CD8-positive, alpha-beta T cell (primary cell): ENCODE measurements at places on chromosomes 13 and 19.

- no peak for DNase-seq
Measured at GRCh38 chr13:29887030-29887557, 36.7 kb upstream of the UBL3 start.

GRCh38 chr13:112443191-112443994 lies 67.2 kb downstream of the SPACA7 start:
- DNase-seq: no peak

DNA sequence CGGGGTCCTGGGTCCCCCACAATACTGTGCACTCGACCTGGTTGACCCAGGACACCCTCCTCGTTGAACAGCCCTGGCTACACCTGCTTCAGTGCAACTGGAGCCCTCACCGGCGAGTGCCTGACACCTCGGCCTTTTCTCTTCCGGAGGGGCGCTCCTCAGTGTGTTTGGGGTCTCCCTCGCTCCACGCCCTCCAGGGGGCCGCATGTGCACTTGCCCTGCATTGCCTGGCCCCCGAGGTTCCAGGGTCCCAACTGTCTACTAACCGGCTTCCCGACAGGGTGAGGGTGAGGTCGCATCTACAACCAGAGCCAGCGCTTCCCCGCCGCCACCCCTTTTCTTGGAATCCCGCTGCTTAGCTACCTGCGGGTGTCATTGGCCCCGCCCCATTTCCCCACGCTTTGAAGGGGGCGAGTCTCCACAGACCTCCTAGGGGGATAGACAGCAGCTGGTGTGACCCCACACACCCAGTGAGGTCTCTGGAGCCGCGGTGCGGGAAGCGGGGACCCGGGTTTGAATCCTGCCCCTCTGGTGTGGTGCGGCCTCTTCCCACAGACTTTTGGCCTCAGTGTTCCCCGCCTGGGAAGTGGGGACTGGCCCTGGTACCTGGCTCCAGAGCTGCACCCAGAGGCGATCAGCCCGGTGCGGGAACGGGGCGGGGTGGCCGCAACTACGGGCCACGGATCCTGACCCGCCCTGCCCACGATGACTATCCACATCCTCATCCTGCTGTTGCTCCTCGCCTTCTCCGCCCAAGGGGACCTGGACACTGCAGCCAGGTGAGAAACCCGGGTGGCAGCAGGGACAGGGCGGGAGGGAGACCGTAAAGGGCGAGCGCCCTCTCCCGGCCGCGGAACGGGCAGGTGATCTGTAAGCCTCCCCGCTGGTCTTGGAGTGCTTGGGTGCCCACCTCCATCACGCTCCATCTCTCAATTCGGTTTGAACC lies at the start of gene ADM5:
TSS of gene ADM5 (plus strand) at position 462 of the 946 bp plus-strand sequence. CDS start at position 706, 244 bp downstream.
- peak; percentile 16 for DNase-seq

DNA sequence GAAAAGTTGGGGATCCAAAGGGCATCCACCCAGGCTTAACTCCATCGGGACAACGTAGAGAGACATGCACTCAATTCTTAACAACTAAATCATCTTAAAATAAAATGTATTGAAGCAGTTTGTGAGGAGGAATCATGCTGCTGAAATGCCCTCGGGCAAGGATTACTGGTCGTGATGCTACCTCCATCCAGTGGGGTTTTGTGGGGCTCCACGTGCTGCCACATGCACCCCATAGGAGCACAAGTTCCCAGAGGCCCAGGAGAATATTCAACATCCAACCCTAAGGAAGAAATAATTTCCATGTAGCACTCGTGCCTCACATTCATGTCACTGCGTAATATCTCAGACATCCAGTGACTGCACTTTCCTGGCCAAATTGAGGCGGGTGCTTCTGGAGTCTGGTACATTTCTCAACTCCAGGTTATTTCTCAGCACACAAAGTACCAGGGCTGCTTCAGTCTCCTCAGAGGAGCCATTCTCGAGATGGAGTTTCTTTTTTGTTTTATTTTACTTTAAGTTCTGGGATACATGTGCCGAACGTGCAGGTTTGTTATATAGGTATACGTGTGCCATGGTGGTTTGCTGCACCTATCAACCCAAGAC lies 429.8 kb downstream of the FOXO1 start:
- no peak for DNase-seq

- no peak for DNase-seq
Measured at GRCh38 chr13:35566340-35566739, 89.9 kb upstream of the MAB21L1 start.

GRCh38 chr19:54390942-54391577 lies 24.2 kb upstream of the TTYH1 start:
- peak; percentile 83 for DNase-seq

DNA sequence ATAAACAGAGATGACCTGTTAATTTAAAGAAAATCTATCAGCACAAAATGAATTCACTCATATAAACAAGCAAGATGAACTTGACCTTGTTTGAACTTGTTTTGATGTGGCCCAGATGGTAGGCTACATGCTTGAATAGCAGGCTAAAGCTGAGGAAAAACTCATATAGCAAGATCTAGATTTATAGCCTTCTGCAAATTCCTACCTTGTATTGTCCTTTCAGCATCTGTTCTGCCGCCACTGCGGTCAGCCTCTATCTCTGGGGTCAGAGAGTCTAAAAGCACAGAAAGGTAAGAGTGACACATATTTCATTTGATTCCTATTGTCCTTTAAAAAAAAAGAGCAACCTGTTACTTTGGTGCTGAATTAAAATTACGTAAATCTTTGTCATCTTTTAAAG lies 392.1 kb downstream of the DACH1 start:
- DNase-seq: no peak

DNA sequence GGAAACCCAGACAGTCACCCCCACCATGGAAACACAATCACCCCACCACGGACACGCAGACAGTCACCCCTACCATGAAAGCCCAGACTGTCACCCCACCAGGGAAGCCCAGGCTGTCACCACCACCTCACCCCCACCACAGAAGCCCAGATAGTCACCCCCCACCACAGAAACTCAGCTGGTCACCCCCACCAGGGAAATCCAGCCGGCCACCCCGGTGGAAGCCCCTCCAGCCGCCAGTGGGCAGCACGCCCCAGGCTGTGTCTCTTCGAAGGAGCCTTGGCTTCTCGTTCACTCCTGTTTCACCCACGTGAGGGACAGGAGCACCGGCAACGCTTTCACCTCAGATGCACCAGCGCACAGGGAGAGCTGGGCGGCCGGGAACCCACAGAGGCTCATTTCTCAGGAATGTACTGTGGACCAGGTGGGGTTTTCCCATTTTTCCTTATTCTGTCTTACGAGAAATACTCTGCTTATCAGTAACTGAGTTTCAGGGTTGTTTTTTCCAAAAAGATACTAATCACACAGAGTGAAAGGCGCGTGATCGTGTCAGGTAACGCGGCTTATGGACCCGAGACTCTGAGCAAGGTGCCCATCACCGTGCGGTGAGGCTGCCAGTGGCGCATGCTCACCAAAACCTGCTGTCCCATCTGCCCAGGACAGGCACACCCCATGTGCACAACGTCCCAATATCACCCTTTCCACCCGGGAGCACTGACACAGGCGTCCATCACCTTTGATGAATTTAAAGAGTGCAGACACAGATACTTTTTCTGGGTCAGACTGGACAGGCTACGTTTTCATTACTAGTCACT lies 28.0 kb downstream of the CARS2 start:
- DNase-seq: no peak

- DNase-seq: no peak
Measured at GRCh38 chr13:83845106-83845505, 37.2 kb downstream of the SLITRK1 start.

- no peak for DNase-seq
Measured at GRCh38 chr19:35529241-35530218, 1.4 kb upstream of the SBSN start.

DNA sequence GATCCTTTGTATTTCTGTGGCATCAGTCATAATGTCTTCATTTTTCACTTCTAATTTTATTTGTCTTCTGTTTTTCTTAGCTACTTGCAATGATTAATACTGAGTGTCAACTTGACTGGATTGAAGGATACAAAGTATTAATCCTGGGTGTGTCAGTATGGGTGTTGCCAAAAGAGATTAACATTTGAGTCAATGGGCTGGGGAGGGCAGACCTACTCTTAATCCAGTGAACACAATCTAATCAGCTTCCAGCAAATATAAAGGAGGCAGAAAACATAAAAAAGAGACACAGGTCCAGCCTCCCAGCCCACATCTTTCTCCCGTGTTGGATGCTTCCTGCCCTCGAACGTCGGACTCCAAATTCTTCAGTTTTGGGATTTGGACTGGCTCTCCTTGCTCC lies 640.9 kb upstream of the MIR17HG start:
- no peak for DNase-seq

DNA sequence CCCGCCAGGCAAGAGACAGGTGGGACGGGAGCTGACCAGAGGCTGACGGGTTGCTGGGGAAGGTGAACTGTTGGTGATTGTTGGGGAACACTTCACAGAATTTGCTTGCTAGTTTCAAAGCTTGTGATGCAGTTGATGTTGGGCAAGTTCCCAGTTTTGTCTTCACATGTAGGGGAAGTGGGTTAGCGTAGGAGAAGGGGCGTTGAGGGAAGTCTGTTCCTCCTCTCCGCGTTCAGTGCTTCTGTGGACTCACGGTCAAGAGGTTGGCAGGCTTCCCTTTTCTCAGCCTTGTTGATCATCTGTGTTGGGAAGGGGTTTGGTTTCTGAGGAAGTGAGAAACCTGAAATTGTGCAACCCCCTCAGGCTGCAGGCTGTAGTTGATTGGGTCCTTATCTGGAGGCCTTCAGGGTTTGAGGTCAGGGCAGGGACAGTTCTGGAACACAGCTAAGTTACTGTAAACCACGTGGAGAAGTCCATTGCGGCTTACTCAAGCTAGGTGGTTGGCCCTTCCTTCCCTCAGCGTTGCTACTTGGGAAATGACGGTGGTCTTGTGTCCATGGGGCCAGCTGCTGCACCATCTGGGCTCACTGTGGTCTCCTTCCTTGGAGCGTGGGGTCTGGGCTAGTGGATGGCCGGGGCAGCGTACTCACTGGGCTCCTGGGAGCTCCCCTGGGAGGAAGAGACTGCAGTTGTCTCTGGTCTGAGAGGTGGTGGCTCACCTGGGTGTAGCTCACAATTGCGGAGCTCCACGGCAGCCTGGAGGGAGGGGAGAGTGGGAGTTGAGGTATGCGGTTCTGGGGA lies 7.5 kb downstream of the RPS9 start:
- DNase-seq: no peak

- DNase-seq: no peak
Measured at GRCh38 chr19:2252055-2252796, 3.1 kb downstream of the AMH start.

DNA sequence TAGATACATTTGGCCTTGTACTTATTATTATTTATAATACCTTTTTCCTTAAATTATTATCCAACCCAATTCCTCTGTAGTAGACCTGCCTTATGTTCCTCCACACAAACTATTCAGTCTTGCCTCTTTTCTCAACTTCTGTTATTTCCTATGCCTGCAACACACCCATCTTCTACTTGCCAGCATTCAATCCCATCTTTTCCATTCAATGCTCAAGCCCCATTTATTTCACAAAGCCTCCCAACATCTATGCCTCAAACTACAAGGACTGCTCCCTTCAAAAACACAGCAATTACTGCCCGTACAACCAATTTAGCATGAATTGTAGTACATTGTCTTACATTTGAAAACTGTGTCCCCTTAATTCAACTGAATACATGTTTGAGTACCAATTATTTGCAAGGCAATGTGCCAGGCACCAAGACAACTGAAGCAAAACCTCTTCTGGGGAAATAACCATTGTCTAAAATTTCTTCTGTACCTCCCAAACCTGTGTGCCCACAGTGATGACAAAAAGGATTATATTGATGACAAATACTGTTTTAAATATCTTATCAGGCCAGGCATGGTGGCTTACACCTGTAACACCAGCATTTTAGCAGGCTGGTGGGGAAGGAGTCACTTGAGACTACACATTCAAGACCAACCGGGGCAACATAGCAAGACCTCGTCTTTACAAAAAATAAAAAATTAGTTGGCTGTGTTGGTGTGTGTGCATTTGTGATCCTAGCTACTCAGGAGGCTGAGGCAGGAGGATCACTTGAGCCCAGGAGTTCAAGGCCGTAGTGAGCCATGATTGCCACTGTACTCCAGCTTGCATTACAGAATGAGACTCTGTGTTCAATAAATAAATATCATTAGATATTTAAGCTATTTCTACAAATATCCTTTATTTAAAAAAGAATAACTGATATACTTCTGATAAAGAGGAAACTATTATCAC lies 35.1 kb downstream of the ELF1 start:
- DNase-seq: no peak

GRCh38 chr19:1357531-1358109 lies 26.1 kb upstream of the NDUFS7 start:
- DNase-seq: no peak

DNA sequence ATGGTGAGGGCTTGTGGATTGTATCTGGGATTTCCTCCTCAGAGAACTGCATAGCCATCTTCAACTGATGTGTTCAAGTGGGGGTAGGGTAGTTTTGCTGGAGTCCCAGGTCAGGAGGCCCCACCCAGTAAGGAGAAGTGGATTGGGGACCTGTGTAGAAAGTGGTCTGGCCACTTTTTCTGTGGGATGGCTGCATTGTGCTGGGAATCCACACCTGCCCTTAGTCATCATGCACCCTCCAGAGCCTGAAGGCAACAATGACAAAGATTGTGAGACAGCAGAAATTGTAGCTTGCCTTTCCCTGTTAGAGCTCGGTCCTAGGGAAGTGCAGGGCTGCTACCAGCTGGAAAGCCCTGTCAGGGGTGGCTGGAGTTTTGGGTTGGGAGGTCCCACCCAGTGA lies 255.4 kb downstream of the NDFIP2 start:
- no peak for DNase-seq

DNA sequence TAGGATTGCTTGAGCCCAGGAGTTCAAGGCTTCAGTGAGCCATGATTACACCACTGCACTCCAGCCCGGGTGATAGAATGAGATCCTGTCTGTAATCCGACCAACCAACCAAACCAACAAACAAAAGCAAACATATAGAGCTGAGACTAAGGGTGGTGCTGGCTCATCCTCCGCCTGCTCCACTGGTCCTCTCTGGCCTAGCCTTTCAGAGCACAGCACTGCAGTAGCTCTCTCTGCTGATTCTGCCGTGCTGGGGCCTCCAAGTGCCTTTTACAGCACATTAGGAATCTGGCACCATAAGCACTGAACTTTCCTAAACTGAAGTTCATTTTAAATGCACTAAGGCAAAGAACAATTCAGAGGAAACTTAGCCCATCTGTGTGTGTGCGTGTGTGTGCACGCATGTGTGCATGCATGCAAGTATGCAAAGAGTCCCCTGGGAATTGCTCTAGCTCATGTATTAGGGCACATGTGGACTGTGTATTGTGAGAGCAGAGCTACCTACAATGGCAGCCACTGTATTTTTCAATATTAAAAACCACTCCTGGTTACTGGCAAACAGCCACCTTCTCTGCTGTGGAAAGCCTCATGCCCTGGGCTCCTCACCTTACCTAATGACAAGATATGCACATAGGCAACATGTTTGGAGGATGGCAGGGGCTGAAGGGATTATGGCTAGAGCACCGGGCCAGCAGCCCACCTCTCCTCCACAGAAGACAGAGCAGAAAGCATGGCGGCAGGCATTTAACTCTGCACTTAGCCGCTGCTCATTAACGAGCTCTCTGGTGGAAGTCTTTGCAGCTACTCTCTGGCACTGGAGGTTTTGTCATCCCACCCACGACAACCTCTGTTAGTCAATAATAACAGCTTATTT lies 223.1 kb upstream of the TSHZ3 start:
- no peak for DNase-seq
